Stimulated activated CD8-positive, alpha-beta memory T cell treated with anti-CD3 and anti-CD28 coated beads, Interleukin-7, amount 100 ng/mL, for 1 hour (primary cell): ENCODE measurements at places on chromosomes 11 and 22.

DNA sequence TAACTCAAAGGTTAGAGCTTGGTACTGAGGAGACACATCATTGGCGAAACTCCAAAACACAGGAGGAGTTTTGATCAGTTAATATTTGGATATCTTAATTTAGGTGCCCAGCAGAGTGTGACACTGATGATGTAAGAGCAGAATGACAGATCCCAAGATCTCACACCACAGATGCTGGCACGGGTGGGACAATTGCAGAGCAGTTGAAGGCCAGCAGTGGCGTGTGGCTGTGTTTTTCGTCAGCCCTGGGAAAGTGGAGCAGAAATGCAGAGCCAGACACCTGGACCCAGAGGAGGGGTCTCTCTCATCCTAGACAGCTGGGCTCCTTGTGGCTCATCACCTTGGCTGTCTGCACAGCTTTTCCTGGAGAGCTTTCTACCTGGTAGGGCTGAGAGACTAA lies 59.7 kb upstream of the CTTN start:
- DNase-seq = no peak

DNA sequence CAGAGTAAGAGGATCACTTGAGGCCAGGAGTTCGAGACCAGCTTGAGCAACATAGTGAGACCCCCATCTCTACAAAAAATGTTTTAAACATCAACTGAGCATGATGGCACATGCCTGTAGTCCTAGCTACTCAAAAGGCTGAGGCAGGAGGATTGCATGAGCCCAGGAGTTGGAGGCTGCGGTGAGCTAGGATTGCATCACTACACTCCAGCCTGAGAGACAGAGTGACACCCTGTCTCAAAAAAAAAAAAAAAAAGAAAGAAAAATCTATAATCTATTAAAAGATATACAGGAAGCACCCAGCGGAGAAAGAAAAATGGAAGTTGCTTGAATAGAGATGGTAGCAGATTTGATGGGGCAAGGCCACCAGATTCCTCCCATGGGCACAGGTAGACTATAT lies 61.8 kb downstream of the FAM83F start:
- no peak for DNase-seq

DNA sequence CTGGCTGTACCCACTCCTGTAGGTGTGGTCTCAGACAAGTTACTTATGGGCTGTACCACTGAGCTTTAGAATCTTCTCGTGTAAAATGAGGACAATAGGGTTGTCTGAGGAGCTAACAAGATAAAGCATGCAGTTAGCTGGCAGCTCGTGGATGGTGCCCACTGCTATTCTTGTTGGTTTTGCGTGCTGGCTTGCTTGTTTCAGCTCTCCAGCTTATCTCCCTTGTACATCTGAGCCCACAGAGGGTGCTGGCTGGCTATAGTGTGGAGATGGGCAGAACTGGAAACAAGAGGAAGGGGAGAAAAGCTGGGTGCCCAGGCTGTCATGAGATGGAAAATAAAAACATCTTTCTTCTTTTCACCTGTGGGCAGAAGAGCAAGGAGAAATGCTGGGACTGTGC lies 46.5 kb upstream of the GALNT18 start:
- no peak for DNase-seq

GRCh38 chr11:70063121-70063520 lies 15.0 kb upstream of the ANO1 start:
- DNase-seq = no peak

- no peak for DNase-seq
Measured at GRCh38 chr11:20197881-20198280, 37.6 kb upstream of the DBX1 start.

DNA sequence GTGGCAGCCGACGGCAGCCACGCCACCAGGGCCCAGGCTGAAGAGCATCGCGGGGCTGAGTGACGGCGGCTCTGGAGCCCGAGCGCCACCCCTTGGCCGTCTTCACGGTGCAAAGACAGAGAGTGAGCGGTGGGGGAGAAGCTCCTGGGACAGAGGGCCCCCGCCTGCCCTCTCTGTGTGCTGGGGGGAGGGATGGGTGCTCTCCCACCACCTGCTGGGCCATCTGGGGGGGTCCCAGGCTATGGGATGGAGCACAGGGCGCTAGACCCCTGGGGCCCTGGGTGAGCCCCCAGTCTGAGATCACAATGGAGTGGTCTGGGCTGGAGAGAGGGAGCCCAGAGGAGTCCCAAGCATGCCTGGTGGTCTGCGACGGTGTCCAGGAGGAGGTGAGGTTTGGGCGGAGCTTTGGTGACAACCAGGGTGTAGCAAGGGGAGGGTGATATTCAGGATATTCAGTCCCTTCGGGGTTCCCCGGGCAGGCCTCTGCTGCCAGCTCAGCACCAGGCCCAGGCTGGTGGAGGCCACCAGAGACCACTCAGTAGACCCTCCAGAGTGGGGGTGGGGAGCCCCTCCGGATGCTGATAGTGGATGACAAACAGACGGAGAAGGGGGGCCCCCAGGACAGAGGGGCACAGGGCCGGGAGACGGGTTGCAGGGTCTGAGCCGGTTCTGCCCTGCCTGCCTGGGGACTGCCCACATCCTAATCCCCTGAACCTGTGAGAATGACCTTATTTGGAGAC lies 78.1 kb upstream of the PRR5 start:
- DNase-seq = no peak

GRCh38 chr11:102546923-102547471 lies 16.4 kb upstream of the MMP7 start:
- DNase-seq = no peak

DNA sequence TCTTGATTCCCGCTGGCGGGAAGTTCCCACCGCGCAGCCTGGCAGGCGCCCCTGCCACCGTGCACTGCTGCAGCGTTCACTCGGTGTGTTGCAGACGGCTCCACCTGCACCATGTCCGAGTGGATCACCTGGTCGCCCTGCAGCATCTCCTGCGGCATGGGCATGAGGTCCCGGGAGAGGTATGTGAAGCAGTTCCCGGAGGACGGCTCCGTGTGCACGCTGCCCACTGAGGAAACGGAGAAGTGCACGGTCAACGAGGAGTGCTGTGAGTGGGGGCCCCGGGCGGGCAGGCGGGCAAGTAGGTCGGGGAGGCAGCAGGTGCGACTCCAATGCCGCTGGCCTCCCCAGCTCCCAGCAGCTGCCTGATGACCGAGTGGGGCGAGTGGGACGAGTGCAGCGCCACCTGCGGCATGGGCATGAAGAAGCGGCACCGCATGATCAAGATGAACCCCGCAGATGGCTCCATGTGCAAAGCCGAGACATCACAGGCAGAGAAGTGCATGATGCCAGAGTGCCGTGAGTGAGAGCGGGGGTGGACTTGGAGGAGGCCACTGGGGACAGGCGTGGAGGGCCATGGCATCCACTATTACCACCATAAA lies 99.7 kb downstream of the RRAS2 start:
- no peak for DNase-seq

- no peak for DNase-seq
Measured at GRCh38 chr11:86591631-86592030, 80.8 kb downstream of the ME3 start.

DNA sequence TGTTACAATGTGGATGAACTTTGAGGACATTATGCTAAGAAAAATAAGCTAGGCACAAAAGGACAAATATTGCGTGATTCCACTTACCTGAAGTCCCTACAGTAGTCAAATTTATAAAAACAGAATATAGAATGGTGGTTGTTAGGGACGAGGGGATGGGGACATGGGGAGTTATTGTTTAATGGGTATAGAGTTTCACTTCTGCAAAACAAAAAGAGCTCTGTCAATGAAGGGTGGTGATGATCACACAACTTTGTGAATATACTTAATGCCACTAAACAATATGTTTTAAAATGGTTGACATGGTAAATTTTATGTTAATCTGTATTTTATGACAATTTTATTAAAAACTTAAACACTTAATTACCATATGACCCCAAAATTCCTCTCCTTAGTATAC lies 26.1 kb downstream of the INTS4 start:
- no peak for DNase-seq

DNA sequence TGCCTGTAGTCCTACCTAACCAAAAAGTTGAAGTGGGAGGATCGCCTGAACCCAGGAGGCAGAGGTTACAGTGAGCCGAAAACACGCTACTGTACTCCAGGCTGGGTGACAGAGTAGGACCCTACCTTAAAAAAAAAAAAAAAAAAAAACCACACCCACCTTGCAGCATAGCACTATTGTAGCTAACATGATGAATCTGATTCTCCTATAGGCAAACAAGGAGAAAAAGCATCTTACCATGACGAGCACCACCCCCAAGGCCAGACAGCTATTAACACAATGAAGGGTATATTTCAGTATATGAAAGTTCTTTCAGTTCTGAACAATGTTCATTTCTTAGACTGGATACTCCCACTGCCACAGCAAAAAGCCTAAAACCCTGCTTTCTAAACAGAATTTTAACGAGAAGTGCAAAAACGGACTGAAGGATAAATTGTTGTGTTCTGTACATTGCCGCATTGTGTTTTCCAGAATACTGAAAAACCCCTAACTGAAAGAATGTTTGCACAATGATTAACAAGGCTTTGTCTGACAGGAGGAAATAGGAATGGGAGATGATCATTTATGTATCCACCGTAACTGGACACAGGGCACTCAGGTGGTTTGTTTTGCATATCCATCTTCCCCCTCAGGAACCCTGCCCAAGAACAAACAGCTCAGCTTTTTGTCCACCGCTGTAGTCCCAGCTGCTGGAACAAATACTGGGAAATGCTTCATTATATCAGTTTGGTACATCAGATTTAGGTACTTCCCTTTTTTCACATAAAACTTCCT lies 8.9 kb downstream of the PISD start:
- DNase-seq = no peak

GRCh38 chr22:19896665-19897355 lies 42.1 kb upstream of the GNB1L start:
- DNase-seq = no peak

DNA sequence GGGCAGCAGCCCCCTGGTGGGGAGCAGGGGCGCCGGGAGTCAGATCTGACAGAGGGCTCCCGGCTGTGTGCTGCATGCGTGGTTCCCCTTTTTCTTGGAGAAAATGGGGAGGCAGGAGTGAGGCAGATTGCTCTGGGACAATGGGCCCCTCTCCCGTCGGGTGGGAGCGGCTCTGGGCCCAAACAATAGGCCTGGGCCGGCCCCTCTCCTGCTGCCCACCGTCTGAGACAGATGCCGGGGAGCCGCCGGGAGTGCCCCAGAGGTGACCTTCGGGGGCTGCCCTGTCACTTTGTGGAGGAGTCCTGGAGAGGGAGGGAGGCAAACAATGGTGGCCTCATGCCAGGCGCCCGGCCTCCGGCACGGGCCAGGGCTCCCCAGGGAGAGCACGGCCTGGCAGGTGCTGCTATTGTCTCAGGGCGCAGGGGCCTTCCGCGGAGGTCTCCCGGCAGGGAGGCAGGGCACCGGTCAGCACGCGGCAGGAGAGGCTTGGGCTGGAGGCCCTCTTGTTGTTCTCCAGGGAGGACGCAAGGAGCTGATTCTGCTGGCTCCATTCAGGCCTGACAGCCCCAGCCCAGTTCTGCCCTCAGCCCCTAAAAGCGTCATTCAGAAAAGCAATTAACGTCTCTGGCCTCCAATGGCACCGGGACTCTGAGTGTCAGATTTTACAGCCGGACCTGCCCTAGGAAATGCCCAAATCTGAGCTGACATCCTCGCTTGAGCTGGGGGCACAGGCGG lies 44.8 kb downstream of the SMIM38 start:
- no peak for DNase-seq

DNA sequence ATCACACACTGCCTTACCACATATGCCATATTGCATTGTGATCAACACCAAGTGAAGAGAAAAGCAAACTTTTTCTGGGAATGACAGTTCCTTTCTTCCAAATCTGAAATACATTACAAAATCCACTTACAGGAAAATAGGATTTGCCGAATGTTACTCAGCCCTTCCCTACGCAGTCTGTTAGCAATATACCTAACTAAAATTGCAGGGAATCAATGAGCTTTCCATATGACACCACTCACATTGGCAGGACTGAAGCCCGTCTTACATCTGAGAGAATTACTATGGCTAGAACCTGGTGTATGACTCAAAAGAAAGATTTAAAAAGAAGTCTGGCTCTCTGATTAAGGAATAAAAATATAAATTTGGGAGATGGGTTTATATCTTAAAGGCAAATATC lies 136.0 kb downstream of the LRRC4C start:
- no peak for DNase-seq

- DNase-seq = peak; percentile 52
Measured at GRCh38 chr11:2443881-2444820, at the start of gene TRPM5. Gene TRPM5 (minus strand): TSS chr11:2444514. CDS start chr11:2423036, 21,478 bp downstream.

GRCh38 chr11:75706260-75706729 lies 11.3 kb upstream of the MOGAT2 start:
- DNase-seq = peak; percentile 47

- DNase-seq = no peak
Measured at GRCh38 chr11:108866781-108867180, 201.9 kb downstream of the DDX10 start.

- no peak for DNase-seq
Measured at GRCh38 chr11:63548178-63548577, 11.6 kb downstream of the PLAAT4 start.

GRCh38 chr11:109785198-109785597 lies 308.0 kb upstream of the ZC3H12C start:
- DNase-seq = no peak

DNA sequence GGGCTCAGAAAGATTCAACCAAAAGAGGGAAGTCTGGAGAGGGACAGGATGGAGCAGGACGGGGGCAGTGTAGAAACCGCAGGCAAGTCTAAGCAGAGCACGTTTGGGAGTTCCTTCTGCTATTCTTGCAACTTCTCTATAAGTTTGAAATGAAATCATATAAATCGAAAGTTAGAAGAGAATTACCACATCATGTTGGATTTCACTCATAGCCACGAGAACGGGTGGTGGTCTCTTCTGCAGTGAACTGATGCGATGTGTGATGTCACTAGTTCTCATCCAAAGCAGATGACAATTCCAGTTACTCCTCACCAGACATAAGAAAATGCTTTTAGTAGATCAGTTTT lies 36.0 kb downstream of the KCNQ1 start:
- DNase-seq = no peak

DNA sequence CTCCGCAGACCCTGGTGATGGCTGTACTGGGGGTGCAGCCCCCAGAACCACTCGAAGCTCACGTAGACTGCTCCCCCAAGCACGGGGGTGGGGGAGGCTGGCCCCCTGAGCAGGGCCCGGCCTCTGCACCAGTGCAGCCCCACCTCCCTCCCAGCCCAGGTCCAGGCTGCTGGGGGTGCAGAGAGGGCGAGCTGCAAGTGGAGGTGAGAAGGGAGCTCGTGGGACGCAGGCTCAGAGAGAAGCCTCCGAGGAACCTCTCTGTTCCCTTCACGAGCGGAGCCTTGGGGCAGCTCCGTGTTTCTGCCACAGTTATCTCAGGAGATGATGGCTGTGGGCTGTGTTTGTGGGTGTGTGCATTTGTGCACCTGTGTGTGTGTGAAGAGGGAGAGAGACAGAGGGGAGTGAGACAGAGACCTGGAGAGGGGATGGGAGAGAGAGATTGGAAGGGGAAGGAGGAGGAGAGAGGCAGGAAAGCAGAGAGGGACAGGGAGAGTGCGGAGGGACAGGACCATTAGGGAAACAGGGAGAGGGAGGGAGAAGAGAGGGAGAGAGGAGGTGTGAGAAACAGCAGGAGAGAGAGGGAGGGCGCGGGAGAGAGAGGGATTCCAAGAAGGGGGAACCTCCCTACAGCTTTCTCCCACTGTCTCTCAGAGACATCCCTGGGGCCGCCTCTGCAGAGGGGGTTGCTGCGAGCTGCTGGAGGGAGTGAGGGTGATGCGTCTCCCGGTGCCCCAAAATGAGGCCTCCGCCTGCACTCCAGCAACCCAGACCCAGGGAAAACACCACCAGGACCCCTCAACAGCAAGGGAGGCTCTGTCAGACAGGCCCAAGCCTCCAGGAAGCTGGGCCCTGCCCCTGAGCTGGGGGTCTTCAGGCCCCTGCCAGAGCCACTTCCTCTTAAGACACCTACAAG lies 1488.6 kb downstream of the BRD1 start:
- DNase-seq = no peak
